ENCODE measurements at places on chromosomes 1 and 21.

- DNase-seq: no peak
Observed at GRCh38 chr1:234554698-234555311, 55.2 kb downstream of the IRF2BP2 start.

DNA sequence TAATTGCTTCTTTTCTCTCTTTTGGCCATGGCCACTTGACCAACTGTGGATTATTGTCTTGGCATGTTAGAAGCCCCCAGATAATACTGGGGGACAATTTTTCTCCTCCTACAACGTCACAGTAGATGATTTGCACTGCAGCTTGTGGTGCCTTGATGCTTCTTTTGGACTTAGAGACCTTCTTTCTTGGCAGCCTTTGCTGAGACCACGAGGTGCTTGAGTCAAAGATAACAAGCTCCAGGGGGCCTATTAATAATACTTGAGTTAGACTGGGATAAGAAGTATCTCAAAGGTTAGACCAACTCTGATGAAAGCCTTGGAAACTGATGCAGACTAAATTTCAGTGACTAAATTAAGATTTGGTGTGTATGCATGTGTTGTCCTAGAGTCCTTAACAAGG lies 3.2 kb downstream of the PPP1R12B start:
- DNase-seq: no peak

GRCh38 chr1:40662864-40663263 lies 2.6 kb downstream of the RIMS3 start:
- DNase-seq: no peak

DNA sequence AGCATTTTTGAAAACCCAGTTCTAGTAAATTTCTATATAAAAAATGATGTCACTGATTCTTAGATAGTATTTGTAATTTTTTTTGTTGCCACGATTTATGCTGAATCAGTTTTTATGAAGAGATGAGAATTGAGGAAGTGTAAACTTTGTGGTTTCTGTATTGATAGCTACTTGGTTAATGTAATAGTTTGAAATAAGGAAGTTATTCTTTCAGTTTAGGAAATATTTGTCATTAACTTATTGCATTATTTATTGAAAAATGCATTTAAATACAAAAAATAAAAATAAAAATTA lies 97.8 kb downstream of the ZFYVE9 start:
- DNase-seq: no peak

DNA sequence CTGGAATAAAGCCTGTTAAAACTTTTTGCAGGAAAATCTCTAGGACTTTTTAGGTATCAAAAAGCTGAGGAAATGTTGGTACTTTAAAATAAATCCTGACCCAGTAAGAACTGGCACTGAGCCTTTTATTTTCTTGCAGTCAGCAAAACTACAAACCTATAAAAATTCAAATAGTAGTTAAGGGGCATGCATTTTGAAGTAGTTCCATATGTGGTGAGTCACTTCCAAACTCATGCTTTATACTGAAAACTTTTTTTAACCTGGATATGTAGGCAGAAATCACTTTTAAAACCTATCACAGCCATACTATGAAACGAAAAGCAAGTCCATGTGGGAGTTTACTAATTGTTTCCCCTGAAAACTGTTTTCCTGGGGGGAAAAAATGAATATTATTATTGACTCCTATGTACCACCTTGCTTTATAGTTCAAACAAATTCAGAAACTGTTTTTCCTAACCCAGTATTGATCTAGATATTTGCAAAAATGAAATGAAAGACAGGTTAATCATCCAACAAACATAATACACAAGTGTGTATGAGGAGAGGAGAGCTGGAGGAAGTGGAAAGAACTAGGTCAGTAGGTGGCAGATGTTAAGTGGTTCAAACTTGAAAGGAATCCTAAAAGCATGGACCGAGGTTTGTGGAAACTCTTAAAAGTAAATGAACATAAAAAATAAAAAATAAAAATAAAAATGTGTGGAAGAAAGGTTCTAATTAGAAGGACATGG lies 30.5 kb downstream of the NRIP1 start:
- no peak for DNase-seq

GRCh38 chr1:186234976-186235686 lies 139.9 kb downstream of the TPR start:
- no peak for DNase-seq

DNA sequence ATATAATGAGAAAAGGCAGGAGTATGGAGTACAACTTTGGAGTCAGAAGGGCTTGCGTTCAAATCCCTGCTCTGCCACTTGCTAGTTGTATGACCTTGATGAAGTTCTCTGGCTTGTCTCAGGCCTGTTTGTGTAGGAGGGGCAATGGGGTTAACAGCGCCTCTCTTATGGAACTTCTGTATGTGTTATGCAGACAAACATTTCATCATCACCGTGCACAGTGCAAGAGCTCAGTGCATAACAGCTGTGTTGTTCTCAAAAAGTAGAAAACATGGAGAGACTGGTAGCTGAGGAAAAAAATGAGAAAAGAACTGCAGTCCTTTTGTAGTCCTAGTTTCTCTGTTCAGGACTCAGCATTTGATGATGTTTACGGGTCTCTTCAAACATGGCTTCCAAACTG lies 10.4 kb upstream of the ZNF648 start:
- DNase-seq: no peak

GRCh38 chr1:23557471-23558124 lies 1.7 kb downstream of the ID3 start:
- DNase-seq: no peak

DNA sequence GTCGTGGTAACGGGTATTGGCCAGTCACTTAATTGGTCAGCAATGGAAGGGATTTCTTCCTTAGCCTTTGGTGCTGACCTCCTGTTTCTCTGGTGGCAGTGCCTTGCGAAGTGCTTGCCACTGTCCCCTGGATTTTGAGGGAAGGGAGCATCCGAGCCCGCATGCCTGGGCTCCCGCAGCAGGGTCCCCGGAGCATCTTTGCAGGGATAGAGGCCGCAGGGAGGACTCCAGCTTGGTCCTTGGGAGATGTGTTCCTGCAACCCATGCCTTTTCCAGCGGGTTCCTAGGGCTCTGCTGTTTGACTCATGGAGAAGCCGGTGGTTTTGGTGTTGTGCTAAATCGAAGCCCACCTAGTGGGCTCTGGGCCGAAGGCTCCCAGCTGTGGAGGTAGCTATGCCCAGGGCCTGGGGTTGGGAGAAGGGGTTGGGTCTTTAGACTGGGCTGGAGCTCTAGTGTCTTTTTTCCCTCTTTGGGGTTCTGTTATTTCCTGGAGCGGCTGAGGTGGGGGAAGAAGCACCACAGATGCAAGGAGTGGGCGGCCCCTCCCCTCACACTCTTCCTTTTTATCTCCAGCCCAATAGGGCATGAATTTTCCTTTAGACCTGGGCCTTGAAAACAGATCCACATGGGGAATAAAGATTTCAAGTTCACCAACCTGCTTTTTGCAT lies 39.0 kb downstream of the PIK3CD start:
- no peak for DNase-seq

- DNase-seq: no peak
Observed at GRCh38 chr21:44360159-44360558, 6.7 kb downstream of the TRPM2 start.
